ENCODE measurements at places on chromosomes 4 and X.

DNA sequence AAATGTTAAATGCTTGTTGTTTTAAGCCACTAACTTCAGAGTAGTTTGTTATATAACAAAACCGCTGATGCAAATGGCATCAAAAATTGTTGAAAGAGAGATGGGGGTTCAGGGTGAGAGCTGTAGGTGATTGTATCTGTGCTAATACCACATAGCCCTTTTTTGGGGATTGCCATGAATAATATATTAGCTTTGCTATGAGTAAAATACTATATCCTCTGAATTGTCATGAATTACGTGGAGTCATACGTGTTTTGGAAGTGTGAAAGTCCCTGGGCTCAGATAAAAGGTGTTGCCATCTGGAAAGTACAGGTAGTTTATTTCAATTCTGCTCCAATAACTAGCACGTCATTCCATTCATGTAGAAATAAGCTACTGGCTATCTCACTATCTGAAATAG lies 30.6 kb downstream of the DYNLT3 start:
- no peak for DNase-seq

GRCh38 chr4:174540175-174540574 lies 17.9 kb upstream of the HPGD start:
- DNase-seq, result no peak

- no peak for DNase-seq
These were observed 167.0 kb upstream of the CASK start for GRCh38 chrX:42090395-42090794.

- DNase-seq, result no peak
These were observed 796.5 kb upstream of the SLIT2 start for GRCh38 chr4:19455196-19455595.

DNA sequence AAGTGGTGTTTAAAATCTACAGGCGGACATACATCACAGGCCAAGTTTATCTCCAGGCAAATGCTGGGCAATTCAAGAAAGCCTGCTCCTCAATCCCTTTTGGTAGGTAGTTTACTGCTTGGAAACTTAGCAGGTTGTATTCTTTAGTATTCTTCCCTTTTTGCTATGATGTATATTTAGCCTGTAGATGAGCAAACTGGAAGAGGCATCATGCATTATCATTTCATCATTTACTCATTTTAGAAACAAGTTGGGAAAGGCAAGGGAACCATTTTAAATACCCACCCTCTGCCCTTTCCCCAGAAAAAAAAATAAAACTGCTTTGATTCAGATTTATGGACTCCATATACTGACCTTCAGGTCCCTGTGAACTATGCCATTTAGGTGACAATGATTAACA lies 213.2 kb downstream of the CAMK2D start:
- no peak for DNase-seq

- no peak for DNase-seq
These were observed 93.3 kb downstream of the FANCB start for GRCh38 chrX:14779580-14779979.

DNA sequence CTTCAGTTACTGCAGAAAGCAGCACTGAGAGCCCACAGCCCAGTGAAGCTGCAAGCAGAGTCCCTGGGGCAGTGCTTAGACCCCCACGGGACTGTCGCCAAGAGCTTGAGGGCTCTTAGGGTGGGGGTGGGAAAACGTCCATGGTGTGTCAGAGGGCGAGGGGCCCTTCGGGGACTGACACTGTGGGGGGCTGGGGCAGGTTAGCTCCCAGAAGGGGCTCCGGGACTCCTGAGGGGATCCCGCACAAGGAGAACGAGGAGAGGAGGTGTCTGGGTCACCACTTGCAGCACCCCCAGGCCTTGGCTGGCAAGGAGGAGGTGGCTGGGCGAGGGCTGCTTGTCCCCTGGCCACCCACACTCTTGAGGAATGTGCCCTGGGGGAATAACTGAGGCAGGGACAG lies 20.8 kb downstream of the NAT8L start:
- DNase-seq, result no peak

- no peak for DNase-seq
These were observed 306.4 kb downstream of the PTTG2 start for GRCh38 chr4:38266616-38267015.

DNA sequence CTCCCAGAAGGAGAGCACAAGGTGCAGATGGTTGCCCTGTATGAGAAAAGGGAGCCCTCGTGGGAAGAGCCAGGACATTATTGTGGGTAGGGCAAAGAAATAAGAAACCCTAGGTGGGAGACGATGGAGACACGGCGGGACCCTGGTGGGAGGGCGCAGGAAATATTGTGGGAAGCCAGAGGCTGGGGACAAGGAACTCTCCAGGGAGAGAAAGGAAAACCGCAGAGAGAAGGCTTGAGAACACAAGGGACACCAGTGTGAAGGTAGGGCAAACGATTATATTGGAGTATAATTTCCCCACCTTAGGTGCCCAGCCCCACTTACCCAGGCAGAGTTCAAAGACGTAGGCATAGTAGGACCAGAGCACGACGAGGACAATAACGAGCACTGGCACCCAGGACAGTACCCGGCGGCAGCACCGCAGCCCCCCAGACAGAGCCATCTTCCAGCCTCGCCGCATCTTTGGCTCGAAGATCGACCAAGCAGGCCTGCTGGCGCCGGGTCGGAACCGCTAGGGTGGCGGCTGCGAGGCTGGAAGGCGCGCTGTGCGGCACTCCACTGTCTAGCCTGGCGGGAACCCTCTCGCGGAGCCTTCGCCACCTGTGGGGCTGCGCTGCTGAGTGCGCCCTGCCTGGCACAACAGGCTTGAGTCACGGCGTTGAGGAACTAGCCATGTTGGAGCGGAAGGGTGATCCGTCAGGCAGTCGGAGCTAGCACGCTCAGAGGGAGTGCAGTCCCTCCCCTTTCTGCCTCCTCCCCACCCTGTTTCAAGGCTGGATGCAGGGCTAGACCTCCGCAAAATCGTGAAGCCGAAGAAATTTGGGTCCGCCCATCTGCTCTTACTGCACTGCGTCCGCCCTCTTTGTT lies at the start of gene ZDHHC15:
Gene ZDHHC15 (minus strand): TSS at position 473 of the 867 bp plus-strand sequence. CDS start 13 bp downstream, at position 460.
- peak; percentile 10 for DNase-seq

DNA sequence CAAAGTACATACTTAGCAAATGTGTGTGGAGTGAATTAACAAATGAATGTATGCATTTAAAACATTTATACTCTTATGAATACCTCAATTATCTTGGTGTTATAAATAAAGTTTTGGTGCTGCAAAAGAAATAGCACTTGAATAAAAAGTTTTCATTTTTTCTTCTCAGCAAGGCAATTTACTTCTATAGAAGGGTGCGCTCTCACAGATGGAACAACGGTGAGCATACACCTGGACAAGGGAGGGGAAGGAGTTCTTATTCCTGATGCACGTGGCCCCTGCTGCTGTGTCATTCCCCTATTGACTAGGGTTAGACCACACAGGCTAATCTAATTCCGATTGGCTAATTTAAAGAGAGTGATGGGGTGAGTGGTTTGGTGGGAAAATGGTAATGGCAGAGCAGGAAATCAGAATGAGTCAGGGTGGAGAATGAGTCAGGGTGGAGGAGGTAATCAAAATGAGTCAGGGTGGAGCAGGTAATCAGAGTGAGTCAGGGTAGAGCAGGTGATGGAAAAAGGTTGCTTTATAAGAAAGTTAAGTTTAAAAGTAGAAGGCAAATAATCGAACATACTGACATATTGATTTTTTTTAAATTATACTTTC lies 28.2 kb upstream of the PGK1 start:
- DNase-seq, result no peak

GRCh38 chr4:182969651-182970279 lies 52.6 kb upstream of the DCTD start:
- no peak for DNase-seq

- no peak for DNase-seq
These were observed 318.0 kb upstream of the TAPT1 start for GRCh38 chr4:16544251-16544721.

- no peak for DNase-seq
These were observed 222.0 kb upstream of the STK26 start for GRCh38 chrX:131801066-131801465.

GRCh38 chr4:174213731-174214100 lies 69.8 kb downstream of the FBXO8 start:
- no peak for DNase-seq

DNA sequence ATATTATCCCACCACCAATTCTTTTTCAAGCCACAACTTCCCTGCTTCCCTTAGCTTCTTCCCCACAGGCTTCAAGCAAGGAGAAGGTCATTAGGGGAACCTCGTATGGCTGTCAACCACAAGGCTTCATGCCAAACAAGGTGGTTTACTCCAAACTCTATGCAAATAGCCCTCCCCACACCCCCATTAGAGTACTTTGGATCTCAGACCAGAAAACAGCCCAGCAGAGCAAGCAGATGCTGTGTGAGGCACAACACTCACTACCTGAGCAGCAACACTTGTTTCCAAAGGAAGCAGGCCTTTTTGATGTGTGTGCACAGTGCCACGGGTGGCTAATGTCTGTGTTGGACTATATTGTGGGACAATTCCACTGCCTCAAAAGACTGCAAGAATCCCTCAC lies 189.0 kb downstream of the AR start:
- DNase-seq, result no peak

- no peak for DNase-seq
These were observed 21.7 kb downstream of the KIAA0232 start for GRCh38 chr4:6804082-6804752.

DNA sequence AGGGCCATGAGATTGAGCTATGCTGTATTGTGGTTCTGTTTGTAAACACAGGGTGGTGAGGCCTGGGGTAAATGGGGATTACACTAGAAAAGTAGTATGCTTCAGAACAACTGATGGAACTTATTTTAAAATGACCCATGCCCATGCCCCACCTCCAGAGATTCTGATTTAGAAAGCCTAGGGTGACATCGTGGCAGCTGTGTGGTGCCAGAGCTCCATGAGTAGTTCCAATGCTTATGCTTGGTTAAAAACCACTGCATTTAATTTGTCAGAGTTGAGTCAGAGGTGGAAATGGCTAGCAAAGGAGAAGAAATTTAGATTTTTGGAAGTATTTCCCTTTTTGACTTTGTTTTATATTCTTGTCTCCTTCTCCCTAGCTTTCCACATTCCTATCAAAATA lies 63.4 kb upstream of the PDE5A start:
- no peak for DNase-seq

- DNase-seq, result no peak
These were observed 147.2 kb upstream of the MBNL3 start for GRCh38 chrX:132636080-132636479.

DNA sequence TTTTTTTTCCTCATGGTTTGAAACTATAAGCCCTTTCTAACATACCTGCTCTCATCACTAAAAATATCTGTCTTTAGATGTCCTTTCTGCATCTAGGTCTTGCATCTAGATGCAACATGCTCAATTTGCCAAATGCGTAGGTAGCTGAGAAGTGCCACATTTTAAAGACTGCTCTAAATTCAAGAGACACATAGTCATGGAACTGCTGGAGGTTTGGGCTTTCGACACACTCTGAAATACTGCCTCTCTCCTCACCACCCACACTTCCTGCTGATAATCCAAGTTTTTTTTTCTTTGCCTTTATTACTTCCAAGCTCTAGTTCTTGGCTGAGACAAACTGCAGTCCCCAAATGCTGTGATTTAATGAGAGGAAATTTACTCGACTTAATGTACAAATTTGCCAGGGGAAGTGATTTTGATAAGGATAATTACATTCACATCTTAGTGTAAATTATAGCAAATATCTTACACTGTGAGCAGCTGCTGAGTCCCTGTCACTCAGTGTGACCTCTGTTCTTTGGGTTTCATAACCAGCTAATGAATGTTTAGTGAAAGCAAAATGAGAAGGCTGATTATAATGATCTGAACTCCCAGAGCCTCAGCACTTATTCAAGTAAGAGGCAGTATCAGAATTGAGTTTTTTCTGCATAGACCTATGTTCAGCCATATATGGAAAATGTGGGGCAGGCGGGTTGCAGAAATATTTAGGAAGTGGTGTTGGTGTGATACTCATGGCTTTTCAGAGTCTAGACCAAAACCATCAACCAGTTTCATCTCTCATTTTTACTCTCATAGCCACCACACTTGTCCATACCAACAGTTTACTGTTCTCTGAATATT lies 31.3 kb downstream of the DRD5 start:
- no peak for DNase-seq

- DNase-seq, result no peak
These were observed 43.5 kb downstream of the NDST3 start for GRCh38 chr4:118077767-118078105.

GRCh38 chr4:184028561-184029374 lies 123.7 kb downstream of the STOX2 start:
- DNase-seq, result no peak

GRCh38 chr4:153966641-153967040 lies 177.8 kb upstream of the SFRP2 start:
- DNase-seq, result no peak

DNA sequence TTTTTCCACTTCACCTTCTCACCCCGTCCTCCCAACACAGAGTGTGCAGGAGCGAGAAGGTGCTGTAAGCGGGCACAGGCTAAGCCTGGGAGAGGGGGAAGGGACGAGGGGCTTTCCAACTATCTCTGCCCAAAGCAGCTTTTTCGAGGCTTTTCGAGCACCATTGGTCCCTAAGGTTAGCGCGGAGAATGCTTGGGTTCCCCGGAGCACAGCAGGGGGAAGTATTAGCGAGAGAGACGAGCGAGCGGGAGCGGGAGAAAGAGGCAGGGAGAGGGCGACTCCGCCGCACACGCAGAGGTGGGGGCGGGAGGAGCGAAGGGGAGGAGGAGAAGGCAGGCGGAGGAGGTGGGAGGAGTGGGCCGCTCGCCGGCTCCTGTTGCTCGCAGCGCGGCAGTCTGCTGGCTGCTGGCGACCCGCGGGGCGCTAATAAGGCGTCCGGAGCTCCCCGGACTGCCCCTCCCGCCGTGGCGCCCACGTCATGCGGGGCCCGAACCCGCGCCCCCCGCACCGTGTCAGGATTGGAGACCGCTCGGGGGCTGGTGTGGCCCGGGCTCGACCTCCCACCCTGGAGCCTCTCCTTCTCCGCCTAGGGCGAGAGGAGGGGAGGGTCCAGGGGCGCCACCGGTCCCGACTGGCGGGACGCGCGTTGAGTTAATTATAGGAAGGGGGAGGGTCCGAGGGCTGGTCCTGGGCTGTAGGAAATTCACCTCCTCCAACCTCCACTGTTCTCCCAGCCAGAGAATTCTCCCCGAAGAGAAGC lies at the start of gene ADAMTS3:
Gene ADAMTS3 (minus strand): TSS at position 263 of the 760 bp plus-strand sequence. CDS start 459 bp downstream, outside the sequence.
- DNase-seq, result no peak

DNA sequence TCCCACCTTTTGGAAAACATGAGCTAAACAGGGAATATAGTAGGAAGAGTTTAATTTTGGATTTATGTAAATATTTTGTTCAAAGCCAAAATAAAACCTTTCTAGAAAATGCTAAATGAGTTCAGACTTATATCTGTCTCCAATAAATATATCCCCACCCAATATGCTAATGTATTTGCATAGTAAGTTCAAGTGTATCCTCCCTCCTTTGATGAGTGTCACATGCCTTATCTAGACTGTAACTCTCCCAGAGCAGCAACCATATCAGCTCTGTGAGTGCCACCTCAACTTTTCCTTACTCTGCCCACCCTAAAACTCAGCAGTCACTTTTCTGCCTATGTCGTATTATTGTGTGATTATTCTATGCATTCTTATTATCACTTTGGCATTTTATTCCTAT lies 516.1 kb upstream of the NR3C2 start:
- no peak for DNase-seq

- DNase-seq, result no peak
These were observed 3.6 kb downstream of the SMIM10L2A start for GRCh38 chrX:135425026-135425965.

GRCh38 chr4:12488672-12489071 lies 995.5 kb downstream of the RAB28 start:
- DNase-seq, result no peak
